ENCODE measurements at places on chromosomes 11 and 22. TPM values are rescaled to one million over a fixed set of nuclear protein-coding genes. Genes with fewer than 3 reads are reported as not detected.

- no peak within 1 kb of the TSS for H3K27ac ChIP-seq
- H3K36me3 ChIP-seq, result no peaks in the 10 kb centered on the region
- peaks cover 10% of the 10 kb centered on the region for H3K27me3 ChIP-seq
- no peak for DNase-seq
- no peaks in the 10 kb centered on the region for H3K4me1 ChIP-seq
- H3K4me3 ChIP-seq, result no peak within 1 kb of the TSS
These were observed at the start of gene SLC22A24 for GRCh38 chr11:63144121-63144520. TSS of gene SLC22A24 (minus strand) at chr11:63144221. CDS start at chr11:63143779, 442 bp downstream.

TRIM48 gene
- total RNA-seq, result not detected

DNA sequence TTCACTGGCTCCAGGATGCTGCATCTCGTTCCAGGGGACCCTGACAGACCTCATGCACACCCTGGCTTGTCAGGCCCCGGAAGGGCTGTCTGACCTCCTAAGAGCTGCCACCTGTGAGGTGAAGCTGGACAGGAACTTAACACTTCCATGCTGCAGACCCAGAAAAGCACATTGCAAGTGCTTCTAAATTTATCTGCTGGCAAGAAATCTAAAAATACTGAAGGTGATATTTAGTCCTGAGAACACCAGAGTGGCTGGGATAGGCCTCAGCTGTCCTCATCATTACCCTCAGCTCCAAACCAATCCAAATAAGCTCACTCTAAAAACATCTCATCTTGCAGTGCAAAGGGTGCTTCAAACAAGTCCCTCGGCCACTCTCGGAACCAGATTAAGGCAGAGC is 46.7 kb downstream of the ABTB2 start:
- H3K27me3 ChIP-seq, result no peaks in the 10 kb centered on the region
- no peak overlapping the region for H3K4me3 ChIP-seq
- no peaks in the 10 kb centered on the region for H3K36me3 ChIP-seq
- no peak for DNase-seq
- H3K4me1 ChIP-seq, result peaks cover 37% of the 10 kb centered on the region

MB gene
- total RNA-seq, result not detected

DNA sequence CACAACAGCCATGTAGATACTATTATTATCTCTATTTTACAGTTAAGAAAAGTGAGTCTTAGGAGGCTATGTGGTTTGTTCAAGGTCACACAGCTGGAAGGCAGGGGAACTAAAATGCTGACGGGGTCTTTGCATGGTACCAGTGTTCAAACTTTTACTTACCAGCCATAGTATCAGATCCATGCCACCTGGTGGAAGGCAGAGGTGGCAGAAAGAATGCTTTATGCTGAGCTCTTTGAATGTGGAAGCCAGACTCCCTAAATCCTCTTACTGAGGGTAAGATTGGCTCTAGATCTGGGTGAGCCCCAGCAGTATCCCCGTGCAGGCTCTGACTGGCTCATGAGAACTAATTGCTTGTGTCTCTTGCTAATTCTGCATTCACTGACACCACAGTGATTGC is 54.3 kb upstream of the NAV2 start:
- no peak for DNase-seq
- H3K4me1 ChIP-seq, result peaks cover 3% of the 10 kb centered on the region
- H3K4me3 ChIP-seq, result no peak overlapping the region

All from naive thymus-derived CD8-positive, alpha-beta T cell (primary cell).